CD4-positive, alpha-beta memory T cell (primary cell): ENCODE measurements at places on chromosomes 4 and X.

DNA sequence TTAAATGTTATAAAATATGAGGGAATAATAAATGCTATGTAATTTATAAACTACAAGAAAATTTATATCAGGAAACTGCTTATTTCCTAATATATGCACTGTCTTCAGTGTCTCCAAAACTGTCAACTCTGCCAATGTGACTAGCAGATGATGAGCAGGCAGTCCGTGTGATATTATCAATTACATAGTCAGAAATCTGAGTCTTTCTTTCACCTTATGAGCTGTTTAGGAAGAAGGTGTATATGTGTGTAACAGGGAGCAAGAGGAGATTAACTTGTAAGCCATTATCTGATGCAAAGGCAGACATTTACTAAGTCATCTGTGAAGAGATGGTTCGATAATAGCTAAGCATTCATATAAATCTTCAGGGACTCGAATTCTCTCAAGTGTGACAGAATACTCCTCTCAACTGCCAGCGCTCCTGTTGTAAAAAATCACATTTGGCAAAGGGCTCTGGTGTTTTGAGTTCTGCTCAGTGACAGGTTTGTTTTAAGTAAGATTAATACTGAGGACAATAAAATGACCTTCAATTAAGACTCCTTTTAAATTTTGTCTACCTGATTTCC lies 79.7 kb downstream of the SNCA start:
- no peak for DNase-seq

DNA sequence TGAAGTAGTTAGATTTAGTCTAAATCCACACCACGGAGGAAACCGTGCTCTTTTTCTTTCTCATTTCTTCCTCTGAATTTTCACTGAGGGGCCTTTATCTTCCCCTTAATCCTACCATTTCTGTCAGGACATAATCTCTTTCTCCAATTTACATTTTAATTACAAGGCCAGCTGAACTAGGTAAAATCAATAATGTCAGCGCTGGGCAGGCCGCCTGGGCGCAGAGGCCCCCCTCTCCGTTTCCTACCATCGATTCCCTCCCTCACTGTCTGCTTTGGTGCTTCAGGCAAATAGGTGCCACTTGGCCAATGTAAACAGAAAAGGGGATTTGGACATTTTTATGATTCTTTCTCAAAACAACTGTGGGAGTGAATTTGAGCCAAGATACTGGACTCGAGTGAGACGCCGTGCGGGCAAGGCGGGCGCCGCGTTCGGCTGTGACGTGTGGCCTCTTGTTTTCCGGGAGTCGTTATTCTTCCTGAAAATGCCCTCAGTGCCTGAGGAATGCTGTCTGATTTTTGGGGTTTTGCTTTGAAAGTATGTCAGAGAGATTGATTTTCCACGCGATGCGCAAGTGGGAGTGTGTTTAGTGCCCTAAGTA lies 22.6 kb downstream of the UVSSA start:
- DNase-seq, result no peak

DNA sequence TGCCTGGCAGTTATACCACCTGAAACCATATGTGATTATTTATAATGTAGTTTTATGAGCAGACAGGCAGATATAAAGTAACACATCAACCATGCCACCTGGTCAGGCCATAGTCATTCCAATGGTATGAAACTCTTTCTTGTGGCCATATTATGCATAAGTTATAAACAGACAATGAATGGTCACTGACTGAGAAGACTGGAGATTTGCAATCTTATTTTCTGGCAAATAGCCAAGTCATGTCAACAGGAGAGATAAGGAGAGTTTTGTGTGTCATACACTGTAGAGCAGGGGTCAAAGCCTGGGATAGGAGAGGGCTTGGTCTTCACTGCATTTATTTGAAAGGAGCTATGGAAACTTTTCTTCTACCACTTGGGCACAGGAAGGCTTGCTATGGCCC lies 29.5 kb downstream of the SORBS2 start:
- DNase-seq, result no peak

DNA sequence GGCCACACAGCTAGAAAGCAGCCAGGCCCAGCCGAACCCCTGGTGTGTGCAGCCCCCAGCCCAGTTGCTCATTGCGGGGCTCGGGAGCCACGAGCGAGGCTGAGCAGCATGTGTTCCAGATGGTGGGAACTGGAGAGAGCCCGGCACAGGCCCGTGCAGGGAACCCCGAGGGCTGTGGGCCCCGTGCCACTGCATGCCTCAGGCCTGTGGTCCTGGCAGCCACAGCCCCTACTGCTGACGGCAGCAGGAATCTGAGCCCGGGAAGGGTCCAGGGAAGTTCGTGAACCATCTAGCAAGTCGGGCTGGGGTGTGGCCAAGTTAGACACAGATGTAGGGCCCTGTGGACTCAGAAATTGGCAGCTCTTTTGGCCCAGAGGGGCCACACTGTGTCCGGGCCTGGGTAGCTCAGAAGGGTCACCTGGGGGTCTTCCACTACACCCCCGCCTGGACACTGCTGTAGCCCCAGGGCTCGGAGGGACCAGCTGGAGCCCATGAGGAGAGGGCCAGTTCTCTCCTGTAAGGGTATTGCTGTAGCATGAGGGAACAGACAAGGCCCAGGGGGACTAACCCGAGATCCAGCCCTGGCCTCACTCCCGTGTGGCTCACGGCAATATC lies 12.1 kb downstream of the HTRA3 start:
- DNase-seq, result no peak

DNA sequence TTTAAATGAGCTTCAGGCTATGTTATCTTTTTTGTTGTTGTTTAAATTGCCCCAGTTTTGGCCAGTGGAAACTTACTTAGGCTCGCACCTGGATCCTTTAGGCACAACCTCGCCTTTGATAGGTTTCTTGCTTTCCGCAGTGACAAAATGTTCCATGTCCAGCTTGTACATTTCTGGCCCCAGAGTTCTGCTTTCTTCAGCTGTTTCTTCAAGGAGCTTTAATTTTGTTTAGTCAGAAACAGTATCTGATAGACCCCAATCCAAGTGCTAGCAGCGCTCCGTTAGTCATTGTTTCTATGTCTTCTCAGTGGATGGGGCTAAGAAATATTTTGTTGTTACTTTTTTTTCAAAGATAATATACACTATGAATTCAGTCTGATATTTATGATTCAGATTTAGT lies 82.8 kb downstream of the STIM2 start:
- DNase-seq, result no peak

DNA sequence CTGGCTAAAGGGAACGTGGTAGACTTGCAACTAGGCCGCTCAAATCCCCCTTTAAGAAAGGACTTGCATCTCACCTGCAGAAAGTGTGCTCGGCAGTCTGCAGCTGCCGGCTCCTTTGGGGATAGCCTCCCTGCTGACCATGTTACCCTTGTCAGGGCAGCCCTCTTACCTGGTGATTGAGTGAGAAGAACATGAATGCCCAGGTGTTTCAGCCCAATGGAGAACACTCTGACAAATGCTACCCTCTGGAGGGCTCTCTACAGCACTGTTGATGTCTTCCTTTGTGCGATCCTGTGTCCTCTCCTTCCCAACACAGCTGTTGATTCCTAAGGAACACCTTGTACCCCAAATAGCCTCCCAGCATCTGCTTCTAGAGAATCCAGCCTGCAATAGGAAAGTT lies 178.7 kb upstream of the LDB2 start:
- no peak for DNase-seq
